ENCODE measurements at places on chromosomes 1 and 21. TPM values are rescaled to one million over a fixed set of nuclear protein-coding genes. Genes with fewer than 3 reads are reported as not detected.

DNA sequence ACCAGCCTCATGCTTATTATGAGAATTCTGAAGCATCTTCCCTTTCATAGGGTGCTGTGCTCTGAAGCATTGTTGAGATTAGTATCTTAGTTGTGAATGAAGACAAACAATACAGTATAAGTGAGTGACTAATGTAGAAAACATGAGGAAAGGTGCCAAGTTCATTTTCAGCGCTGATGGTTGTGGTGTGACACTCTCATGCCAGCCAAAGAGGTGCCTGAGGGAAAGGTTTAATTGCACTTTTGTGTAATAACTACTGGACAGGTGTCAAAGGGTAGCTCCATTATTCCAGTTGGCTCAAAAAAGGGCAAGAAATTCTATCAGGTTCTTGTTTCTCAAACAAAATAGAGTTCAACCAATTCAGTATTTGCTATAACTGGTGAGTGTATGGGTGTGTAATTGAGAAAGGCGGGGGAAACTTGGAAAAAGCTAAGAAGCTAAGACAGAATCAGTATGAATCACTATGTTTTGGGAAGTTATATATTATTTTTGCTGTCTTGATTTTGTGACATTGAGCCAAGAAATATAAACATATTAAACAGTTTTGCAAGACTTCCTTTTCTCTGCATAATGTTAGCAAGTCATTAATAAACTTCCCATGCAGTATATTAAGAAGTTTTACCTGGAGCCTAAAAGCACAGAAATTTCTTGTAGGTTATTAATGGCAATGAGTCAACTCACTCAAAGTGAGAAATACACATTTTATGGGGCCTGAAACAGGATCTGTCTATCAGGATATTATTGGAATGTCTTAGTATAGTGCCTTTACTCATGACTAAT, 31.8 kb downstream of the KCNK2 start:
- DNase-seq, result no peak

- no peak for DNase-seq
Observed at GRCh38 chr1:69688193-69688592, 120.5 kb downstream of the LRRC7 start.

Gene BMP8B
- 0.27 TPM for total RNA-seq

DNA sequence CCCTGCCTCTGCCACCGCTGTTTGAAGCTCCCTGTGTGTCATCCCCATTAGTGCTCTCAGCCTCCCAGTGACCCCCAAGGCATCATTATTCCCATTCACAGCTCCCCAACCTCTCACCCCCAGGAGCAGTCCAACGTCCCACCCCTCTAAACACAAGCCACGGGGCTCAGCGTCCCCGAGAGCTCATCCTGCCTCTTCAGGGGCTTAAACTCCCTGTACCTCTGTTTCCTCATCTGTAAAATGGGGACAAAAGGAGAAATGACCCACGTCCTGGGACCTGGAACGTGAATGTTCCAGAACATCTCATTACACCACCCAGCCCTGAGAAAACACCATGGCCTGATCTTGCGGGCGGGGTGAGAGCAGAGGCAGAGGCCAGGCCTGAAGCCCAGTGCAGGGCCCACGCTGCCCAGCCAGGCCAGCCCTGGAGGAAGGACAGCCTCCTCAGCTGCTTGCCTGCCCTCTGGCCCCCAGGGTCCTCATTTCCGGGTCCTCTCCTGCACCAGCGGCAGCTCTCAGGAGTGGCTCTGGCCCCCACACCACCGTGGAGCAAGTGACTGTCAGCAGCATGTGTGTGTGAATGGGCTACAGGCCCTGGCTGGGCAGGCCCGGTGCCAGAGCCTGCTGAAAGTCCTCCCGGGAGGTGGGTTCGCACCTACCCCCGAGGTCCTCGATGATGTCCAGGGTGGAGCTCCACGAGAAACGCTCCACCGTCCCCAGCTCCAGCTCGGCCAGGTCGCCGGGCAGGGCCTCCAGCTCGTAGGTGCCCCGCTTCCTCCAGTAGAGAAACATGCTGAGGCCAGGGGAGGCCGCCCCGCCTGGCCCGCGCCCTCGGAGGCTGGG, 14.1 kb upstream of the PLEKHG5 start:
- no peak for DNase-seq

Gene NTMT2
- total RNA-seq, result not detected

Gene SERPINC1
- total RNA-seq, result under 0.01 TPM

DNA sequence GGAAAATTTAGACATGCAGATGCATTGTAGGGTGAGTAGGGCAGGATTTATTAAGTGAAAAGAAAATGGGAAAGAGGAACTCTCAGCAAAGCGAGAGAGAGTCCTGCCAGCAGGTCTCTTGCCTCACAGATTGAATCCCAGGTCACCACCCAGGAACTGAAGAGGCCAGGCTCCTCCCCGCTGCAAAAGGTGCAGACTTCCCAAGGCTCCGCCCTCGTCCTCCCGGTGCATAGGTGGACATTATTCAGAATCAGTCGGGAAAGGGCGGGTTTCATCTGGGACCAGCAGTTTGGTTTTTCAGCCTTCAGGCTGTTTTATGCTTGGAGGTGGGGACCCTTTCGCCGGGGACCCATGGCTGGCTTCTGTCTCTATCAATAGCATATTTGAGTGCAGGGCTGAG, 41.6 kb upstream of the APP start:
- DNase-seq, result no peak

GRCh38 chr1:235296729-235297128, 31.2 kb downstream of the ARID4B start:
- no peak for DNase-seq

GRCh38 chr21:36788120-36788638, 89.3 kb downstream of the SIM2 start:
- DNase-seq, result no peak

Gene OR2T2
- total RNA-seq, result under 0.01 TPM

- DNase-seq, result no peak
Observed at GRCh38 chr1:79362470-79362869, 355.9 kb upstream of the ADGRL4 start.

DNA sequence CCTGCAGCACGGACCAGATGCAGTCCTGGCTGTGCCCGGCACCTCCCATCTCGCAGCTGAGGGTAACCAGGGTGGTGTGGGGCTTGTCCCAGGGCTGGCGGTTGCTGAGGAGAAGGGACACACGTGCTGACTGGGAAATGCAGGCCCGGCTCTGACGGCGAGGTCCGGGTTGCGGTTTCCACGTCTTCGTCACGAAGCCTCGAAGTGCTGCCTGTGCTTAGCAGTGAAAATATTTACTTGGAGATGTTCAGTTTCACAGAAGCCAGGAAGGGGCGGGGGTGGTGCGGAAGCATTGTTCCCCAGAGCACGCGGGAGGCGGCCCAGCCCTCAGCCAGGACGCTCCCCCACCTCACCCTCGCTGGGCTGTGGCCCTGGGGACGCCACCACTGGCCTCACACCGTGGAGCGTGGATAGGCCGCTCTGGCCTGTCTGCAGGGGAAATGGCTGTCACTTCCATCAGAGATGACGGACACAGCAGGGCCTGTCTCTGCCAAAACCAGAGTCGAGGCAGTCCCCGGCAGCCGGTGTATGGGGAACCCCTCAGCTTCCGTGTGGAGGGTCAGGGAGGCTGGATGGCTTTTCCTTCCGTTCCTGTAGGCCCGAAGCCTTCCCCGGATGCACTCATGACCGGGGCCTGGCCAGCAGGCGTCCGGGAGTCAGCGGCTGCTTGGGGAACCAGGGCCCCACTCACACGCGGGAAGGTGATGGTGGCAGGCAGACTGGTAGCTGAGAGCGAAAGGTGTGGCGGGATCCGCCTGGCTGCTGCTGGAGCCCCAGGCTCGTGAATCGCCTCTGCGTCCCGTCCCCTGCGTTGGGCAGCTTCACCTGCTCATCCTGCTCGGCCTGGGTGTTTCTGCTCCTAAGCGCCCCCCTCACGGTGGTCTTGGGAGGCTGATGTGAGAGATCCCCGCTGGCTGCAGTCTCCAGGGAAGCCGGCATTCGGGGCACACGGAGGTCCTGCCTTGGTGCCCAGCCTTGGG, 14.7 kb upstream of the POFUT2 start:
- DNase-seq, result peak; percentile 72

GRCh38 chr1:75548721-75549480, 62.0 kb downstream of the SLC44A5 start:
- no peak for DNase-seq

DNA sequence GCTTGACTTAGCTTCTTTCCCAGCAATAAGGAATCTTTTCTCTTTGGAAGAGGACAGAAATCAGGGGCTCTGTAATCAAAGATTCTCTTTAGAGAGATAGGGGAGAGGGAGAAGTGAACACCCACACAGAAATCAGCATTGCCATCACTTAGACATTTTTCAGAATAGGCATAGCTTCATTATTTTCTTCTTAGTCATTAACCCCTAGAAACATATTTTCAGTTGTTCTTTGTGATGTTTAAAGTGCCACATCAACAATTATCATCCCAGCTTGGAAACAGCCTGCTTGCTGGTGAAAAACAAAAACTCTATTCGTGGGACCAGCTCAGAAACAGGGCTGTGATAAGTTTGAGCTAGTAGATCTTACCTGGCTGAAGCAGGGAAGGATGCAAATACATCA, 88.3 kb upstream of the SLC44A3 start:
- no peak for DNase-seq

GRCh38 chr21:31999810-32000468, 127.1 kb downstream of the HUNK start:
- no peak for DNase-seq

Gene SCAMP3
- 55.7 TPM for total RNA-seq

DNA sequence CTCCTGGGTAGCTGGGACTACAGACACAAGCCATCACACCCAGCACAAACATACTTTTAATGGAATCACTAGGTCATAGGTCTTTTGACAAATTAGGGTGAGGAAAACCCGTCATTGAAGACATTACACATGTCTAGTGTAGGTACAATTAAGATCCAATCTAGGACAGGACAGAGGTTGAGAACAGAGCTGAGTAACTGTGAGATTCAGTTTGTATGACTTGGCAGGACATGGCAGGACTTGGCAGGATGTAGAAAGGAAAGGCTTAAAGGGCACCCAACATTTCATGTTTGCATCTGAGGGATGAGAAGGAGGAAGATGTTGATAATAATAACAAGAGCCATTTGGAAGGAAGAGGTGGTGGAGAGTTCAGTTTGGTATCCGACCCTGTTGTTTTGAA, 483.8 kb downstream of the PCP4 start:
- no peak for DNase-seq

DNA sequence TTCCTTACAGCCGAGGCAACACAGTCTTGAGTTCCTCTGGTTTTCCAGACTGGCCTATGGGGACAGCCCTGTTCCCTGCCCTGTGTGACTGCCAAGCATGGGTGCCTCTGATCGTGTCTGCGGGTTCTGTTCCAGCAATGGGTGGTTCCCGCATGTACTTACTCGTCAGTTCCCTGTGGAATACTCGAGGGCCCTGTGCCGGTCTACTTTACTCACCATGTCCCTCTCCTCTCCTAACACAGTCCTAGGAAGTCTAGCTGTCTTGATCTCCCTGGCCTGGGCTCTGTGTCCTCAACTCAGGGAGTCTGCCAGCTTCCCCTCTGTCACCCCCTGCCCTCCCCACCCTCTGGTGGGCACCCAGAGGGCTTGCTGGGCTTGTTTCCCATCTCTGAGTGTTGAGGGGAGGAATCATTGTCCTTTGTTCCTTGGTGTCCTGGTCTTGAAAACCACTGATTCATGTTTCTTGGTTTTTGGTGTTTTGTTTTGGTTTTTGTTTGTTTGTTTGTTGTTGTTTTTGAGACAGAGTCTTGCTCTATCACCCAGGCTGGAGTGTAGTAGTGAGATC, 36.0 kb downstream of the TRAPPC10 start:
- no peak for DNase-seq

- no peak for DNase-seq
Observed at GRCh38 chr1:194919146-194919545, 1689.1 kb downstream of the KCNT2 start.

GRCh38 chr1:210731193-210731592, 402.5 kb downstream of the HHAT start:
- no peak for DNase-seq

Gene DISP3
- total RNA-seq, result under 0.01 TPM

Gene EPHB2
- under 0.01 TPM for total RNA-seq

DNA sequence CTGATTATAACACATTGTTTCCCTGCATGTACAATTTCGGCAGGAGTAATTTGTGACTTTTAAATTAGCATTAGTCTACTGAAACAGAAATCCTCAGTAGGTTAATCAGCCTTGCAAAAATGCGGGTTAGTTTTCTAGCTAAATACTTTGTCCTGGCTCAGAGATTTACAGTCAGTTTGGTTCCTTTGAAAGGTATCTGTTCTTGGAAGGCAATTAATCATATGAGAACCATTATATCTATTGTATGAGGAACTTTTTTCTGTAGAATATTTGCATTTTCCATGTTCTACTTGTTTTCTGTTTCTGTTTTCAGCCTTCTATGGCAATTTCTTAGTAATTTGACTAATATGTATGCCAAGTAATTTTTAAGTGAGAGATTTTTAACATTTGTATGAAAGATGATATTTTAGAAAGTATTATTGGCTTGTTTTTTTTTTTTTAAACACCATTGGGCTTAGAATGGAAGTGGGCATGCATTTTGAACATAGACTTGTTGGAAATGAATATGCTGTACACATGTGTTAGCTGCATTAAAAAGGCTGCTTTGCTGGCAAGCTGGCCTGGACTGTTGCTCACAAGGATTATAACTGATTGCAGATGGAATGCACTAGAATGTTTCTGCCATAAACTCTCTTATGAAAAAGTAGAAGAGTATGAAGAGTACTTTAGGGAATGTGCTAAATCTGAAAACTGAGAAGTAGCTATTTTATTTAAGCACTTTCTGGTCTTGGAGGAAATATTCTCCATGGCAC, 26.2 kb downstream of the KIF1B start:
- no peak for DNase-seq

- no peak for DNase-seq
Observed at GRCh38 chr1:245215071-245215470, 60.3 kb downstream of the KIF26B start.

- no peak for DNase-seq
Observed at GRCh38 chr1:230823931-230824381, 44.4 kb downstream of the C1orf198 start.

All from hematopoietic multipotent progenitor cell (in vitro differentiated cells).